ENCODE measurements at places on chromosomes 16 and 17.

- peak; percentile 35 for DNase-seq
These were observed 1.6 kb downstream of the RIPOR1 start for GRCh38 chr16:67530013-67530939.

DNA sequence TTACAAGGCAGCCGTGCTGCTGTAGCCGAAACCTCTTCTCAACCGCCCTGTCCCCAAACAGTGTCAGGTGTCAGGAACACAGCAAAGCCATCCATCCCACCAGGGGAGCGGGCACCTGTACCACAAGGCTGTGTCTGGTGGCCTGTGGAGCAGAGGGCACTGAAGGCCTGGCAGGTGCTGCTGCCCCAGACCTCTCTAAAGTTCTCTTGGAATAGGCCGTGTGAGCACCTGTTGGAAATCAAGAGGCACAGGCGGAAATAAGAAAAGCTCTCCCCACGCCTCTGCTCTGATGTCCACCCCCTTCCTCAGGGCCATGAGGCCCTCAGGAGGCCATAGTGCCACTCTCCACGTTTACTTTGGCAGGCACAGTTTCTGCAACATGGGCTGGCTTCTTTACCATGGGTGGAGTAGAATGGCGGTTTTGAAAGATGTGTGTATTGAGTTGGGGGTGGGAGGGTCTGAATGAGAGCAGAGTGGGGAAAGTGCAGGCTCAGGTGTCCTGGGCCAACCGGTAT, 99.9 kb upstream of the ZNF750 start:
- DNase-seq, result no peak

DNA sequence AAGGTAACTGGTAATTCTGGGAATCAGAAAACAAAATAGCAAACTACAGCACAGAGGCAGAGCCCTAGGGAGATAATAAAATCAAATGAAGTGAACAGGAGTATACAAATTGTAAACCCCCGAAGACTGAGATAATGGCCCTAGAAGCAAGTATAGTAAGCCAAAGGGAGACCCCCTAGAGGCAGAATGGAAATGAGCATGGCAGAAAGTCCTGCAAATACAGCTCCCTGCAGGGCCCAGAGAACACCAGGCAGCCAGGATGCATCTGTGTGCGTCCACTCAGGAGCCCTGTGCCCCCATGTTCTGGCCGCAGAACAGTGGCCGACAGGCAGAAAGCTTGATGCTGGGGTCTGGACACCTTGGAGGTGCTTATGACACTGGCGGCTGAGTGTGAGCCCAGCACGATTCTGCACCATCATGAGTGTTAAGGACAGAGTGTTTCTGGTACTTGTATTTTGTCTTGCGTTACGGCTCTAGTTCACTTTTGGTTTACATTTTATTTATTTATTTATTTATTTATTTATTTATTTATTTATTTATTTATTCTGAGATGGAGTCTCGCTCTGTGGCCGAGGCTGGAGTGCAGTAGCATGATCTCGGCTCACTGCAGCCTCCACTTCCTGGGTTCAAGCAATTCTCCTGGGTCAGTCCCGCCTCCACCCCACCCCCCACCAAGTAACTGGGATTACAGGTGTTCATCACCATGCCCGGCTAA, 48.7 kb downstream of the RGS9 start:
- DNase-seq, result no peak

GRCh38 chr16:67857547-67858233, 10.2 kb upstream of the CENPT start:
- peak; percentile 40 for DNase-seq

GRCh38 chr17:76151896-76152454, 10.9 kb upstream of the FOXJ1 start:
- DNase-seq, result no peak

GRCh38 chr17:46042925-46043324, 43.9 kb downstream of the STH start:
- DNase-seq, result no peak

- DNase-seq, result no peak
These were observed 239.5 kb downstream of the ABCC12 start for GRCh38 chr16:47916266-47916665.

DNA sequence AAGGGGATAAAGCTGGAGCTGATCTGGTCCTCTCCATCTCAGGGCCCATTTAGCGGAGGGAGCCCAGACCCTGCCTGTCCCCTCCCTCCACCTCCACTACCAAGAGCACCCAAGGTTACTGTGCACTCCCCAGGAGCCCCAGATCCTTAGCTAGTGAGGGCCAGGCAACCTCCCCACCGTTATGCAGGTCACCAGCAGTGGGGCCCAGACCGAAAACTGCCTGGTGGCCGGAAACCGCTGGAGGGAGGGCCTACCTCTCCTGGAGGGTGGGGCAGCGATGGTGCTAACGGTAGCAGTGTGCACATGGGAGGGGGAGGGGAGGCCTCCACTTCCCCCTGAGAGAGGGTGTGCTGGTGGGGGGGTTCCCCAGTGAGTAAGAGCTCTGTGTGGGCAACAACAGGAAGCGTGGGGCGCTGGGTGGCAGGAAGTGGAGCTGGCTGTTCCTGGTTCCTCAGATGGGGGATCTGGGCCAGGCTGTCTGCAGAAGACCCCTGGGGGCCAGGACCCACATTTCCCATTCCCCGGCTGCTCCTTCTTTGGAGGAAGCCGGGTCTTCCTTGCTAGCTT, 4.4 kb downstream of the FMNL1 start:
- no peak for DNase-seq

DNA sequence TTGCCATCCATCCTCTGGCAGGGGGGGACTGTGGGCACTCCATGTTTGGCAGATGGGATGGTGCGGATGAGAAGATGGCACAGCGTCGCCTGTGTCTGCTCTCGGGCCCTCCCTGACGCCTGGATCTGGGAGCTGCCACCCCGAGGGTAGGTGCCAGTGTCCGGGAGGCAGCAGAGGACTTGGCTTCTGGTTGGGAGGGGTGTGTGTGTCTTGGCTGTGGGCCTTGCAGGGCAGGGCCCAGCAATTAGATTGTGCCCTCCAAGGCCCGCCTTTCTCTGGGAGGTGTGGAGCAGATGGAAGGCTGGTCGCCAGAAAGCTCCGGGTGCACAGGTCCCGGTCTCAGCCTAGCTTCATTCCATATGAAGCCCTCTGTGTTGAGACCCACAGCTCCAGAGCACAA, 1.4 kb downstream of the RAP1GAP2 start:
- no peak for DNase-seq

- no peak for DNase-seq
These were observed 146.8 kb upstream of the SOX9 start for GRCh38 chr17:71974051-71974450.

DNA sequence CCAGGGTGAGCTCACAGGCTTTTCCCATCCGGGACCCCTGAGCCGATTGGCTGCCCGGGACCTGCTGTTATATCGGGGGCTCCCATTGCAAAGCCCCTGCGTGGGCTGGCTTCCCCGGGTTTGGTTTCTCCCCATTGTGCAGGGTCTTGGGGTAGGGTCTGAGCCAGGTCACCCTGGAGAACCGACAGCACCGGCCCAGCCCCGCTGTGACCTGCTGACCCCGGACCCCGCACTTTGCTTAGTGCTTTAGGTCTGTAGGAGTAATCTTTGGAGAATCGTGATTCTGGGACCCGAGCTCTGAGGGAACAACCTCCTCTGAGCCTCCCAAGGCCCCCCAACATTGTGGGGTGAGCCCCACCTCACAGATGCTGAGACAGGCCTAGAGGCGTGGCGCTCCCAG, 62.9 kb downstream of the JPH3 start:
- no peak for DNase-seq

- DNase-seq, result no peak
These were observed 63.5 kb upstream of the LGALS9 start for GRCh38 chr17:27567563-27567859.

- DNase-seq, result no peak
These were observed 6.3 kb upstream of the CEP131 start for GRCh38 chr17:81228834-81229665.

DNA sequence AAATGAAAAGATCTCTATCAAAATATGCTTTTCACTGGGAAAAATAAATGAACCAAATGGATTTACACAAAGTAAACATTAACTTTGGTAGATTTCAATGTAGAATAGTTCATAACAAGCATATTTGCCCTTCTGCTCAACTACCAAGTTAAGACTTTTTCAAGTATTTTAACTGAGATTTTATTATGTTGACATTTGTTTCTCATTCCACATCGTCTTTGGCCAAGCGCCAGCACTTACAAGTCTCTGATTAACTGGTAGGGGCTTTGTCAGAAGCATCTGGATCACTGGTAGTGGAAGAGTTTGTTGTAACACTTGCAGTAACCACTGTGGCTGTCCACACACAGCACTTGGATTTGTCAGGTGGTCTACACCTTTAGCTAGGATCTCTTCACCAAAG, 22.9 kb downstream of the SLFN12L start:
- DNase-seq, result no peak

GRCh38 chr17:69141431-69142174, at the start of gene ABCA6:
TSS of gene ABCA6 (minus strand) at chr17:69141895. CDS start at chr17:69140703, 1,192 bp downstream.
- no peak for DNase-seq

- DNase-seq, result no peak
These were observed 49.0 kb downstream of the NT5M start for GRCh38 chr17:17351901-17352781.

- DNase-seq, result peak; percentile 85
These were observed at the start of gene PARD6A for GRCh38 chr16:67660564-67661028. TSS of gene PARD6A (plus strand) at chr16:67660960. CDS start at chr16:67661039, 79 bp downstream.

DNA sequence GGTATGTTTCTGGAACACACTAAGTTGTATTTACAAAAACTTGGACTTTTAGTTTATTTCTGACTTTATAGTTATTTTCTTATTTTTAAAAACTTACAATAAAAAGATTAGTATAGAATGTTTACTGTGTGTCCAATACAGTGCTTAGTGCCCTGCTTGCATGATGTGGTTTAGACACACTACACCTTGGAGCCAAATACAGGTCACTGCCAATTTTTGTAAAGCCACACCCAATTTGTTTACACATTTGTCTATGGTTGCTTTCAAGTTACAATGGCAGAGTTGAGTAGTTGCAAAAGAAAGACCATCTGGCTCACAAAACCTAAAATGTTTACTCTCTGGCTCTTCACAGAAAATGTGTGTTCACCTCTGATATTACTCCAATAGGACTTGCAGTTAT, 807.1 kb downstream of the KCNJ2 start:
- DNase-seq, result no peak

DNA sequence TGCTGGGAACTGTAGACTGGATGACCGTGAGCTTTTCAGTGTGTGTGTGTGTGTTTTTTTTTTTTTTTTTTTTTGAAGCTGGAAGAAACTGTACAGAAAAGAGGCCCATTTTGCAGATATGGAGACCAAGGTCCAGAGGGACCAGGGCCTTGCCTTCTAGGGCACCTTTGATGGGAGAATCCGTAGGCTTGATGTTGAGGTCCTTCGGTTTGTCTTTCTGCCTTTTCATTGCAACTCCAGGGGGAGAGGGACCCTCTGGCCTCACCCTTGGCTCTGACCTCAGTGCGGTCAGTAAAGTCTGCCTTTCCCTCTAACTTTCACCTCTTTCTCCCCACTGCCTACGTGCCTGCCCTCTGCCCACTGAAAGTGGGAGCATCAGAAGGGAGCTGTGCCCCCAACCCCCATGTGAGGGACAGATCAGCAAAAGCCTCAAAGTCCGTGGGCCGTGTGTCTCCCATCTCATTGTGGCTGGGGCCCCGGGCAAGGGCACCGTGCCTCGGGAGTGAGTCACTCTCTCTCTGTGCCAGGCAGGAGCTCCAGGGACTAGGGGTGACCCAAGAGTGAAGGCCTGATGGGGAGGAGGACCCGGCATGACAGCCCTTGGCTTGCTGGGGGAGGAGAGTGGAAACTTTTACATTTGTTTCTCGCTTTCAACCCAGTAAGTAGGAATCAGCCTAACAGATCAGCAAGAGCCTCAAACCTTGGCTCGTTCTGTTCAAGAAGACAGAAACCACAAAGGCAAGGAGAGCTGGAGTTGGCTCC, 123.6 kb downstream of the CMIP start:
- DNase-seq, result peak; percentile 47

DNA sequence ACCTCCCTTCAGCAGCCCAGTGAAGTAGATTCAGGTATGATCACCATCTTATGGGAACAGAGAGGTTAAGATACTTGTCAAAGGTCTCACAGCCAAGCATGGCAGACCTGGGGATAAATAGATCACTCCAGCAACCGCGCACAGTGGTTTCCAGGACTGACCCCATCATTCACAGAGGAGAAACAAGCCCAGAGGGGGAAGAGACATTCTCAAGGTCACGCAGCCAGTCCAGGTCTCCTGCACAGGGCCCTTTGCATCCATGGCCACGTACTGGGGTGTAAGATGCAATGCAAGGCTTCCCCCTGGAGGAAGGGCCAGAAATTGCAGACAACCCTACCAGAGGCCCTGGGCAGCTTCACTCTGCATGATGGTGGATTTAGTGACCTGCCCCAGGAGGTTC, 19.9 kb downstream of the TLE7 start:
- no peak for DNase-seq

GRCh38 chr16:35142147-35142808, 1682.9 kb downstream of the TP53TG3F start:
- no peak for DNase-seq

GRCh38 chr17:38916771-38917170, 8.6 kb upstream of the LASP1NB start:
- no peak for DNase-seq

- no peak for DNase-seq
These were observed 1017.1 kb upstream of the EEF2KMT start for GRCh38 chr16:6114691-6115090.

DNA sequence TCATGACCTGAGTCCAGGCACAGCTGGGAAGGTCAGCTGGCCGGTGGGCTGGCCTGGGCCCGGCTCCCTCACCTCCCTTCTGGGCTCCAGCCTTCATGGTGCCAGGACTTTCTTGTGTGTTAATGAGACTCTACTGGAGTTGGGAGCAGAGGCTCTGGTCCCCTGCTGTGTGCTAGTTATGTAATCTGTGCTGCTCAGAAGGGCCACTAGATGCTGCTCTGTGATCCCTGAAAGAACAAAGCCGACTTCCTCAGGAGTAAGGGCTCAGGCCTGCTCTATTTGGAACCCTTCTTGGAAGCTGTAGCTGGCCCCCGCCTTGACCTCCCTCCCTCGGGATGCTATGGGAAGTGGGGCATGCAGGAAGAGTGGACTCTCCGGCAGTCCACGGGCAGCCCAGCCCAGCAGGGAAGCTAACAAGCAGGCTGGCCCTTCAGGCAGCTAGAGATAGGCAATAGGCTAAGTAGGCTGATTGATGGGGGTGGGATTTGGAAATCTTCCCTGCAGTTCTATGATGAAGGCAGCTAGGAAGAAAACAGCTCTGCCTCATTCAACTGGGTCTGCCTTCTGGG, 3.3 kb upstream of the CDK5R1 start:
- peak; percentile 36 for DNase-seq

DNA sequence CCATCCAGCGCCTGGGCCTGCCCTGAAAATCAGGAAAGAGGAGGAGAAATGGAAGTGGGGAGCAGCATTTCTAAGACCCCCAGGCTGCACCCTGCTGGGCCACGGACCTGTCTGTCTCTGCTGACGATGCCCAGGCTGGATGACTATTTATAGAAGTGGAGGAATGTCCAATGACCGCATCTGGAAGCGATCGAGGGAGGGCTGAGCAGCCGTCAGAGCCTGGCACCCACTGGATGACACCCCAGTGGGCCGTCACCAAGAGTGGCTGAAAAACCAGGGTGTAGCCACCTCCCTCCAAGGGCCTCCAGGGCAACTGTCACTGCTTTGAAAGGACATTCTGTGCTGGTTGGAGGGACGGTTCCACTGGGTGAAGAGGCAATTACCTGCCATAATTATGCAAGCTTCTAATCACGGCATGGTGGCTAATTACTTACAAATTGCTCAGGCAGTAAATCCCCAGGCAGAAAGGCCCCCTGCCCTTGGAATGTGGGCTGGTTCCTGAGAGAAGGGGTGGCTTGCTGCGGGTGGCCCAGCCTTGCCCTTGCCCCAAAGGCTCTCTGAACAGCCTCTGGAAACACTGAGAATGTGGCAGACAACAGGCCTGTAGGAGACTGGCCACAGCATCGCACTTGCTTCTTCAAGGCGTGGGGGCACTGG, 332.1 kb downstream of the C16orf95 start:
- DNase-seq, result no peak

GRCh38 chr16:56137269-56137668, 54.0 kb upstream of the GNAO1 start:
- DNase-seq, result no peak
